Right renal pelvis (tissue), 4 donors: ENCODE measurements at places on chromosomes 1 and 21.

DNA sequence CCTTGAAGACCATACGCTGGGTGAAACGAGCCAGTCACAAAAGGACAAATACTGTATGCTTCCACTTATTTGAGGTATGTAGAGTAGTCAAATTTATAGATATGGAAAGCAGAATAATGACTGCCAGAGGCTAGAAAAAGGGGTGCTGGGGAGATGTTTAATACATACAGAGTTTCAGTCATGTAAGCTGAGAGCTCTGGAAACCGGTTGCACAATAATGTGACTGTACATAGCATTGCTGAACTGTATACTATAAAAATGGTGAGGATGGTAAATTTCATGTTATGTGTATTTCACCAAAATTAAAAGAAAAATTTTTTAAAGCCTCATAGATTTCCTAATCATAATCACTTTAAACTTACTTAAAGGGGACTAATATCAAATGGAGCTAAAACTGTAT, 110.8 kb downstream of the ZZZ3 start:
- DNase-seq = no peak

DNA sequence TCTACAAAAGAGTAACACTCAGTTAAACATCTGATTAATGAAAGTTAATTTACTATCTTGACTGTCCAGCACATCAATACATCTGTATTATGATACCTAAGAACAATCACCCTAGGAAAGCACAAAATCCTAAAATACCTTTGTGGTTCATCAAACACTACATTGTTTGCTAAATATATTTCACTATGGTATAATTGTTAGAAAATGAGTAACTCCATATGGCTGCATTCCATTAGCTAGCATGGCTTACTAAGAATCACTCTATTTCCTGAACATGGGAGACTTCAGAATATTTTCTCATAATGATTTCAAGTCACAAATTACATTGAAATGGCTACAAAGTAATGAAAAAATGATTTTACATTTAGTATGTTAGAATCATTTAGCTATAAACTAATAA, 12.5 kb downstream of the TRMT1L start:
- no peak for DNase-seq

GRCh38 chr1:50163680-50164079, 55.0 kb downstream of the ELAVL4 start:
- DNase-seq = no peak

DNA sequence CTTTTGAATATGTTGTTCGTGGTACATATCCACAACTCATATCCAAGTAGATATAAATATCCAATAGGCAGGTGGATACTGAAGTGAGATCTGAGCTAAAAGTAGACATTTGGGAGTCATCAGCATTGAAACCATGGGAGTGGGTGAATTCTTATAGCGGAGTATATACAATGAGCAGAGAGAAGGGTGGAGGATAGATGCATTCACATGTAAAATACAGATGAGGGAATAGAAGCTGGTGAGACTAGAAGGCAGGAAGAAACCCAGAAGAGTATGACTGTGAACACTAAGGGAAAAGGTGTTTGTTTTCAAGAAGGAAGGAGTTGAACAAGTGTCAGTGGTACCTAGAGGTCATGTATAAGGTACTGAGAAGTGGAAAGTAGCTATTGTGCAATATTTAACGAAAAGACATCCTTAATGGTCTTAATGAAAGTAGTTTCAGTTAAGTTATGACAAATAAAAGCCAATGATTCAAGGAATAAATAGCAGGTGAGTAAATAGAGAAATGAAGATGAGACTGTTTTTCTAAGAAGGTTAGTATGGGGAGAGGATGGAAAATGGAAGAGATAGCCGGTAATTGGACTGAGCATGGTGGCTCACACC, 181.6 kb upstream of the CACYBP start:
- DNase-seq = no peak

DNA sequence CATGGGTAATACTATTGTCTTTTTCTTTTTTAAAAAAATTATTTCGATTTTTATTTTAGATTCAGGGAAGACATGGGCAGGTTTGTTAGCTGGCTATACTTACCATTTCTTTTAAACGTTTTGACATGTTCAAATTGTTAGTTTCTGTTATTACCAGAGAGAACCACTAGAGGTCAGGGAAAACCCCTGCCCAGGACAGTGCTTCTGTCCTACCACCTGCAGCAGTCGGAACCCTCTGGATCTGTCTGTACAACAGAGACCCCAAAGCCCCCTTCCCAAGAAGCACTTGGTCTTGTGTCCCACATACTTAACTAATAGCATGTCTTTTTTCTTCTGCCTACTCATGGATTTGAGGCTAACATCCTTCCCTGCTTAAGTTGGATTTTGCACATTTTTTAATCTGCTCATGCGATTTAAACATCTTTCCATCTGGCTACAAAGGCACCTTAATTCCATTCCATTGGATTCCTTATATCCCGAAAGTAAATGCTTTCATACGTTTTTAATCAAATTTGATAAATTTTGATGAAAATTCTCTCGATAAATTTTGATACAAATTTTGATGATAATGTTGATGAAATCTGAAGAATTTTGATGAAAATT, 10.0 kb upstream of the C1orf115 start:
- DNase-seq = peak; percentile 27

DNA sequence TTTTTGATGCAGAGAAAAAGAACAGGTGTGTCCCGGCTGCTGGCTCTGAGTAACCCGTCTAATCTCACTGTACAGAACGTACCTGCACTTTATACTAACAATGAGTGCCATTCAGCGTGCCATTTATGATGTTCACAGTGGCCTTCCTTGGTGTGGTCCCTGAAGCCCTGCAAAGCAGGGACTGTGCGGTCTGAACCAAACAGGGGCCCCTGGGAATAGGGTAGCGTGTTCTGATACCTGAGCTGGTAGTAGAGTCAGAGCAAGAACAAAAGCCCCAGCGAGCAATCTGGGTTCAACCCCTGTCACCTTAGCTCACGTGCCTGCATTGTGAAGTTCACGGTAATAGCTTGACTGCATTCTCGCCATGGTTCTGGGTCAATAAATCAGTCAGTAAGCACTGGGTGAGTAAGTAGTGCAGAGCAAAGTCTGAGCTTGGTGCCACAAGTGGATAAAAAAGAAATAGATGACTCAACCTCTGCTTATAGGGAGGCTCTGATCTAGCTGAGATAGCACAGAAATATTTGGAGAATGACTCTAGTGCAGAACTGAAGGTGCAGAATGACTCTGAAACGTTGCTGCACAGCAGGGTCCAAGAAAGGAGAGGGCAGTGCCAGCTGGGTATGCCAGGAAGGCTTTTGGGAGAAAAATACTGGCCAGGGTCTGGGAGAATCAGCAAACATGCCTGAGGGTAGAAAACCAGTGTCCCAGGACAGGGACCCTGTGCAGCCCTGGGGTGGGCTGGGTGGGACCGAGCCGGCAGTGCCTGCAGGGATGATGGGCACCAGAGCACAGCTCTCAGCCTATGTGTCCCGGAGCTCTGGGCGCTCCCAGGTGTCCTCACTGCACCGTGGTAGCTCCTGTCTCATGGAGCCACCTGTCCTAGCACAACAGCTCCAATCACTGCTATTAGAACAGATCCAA, 125.9 kb downstream of the RHOU start:
- DNase-seq = no peak

GRCh38 chr1:119859647-119860046, 36.7 kb downstream of the ADAM30 start:
- no peak for DNase-seq

DNA sequence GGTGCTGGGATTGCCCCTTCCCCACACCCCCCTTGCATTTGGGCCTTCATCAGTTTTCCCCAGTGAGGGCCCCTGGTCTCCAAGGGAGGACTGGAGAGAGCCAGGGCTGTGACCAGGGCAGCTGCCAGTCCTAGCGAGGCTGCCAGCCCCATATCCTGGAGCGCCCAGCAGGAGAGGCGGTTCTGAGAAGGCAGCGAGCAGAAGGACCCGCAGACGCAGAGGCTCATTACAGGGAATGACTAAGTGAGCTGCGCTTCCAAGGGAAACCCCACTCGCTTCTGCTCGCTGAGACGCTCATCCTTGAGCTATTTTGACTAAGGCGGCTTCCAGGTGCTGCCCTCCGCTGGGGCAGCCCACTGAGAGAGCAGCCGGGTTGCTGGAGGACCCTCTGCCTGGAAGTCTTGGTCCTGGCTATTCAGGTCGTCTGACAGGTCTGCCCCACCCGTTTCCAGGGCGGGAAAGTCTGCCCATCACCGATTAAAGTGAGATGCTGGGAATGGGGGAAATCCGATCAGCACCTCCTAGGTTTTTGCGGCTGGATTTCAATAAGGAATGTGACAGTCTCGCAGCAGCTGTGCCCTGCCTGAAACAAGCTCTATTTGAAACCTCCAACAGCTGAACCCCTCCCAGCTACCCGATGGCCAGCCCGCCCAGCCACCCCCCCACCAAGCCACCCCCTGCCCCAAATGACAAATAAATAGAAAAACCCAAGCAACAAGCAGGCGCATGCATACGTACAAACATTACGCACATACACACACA, 2.8 kb downstream of the KCNN3 start:
- no peak for DNase-seq

DNA sequence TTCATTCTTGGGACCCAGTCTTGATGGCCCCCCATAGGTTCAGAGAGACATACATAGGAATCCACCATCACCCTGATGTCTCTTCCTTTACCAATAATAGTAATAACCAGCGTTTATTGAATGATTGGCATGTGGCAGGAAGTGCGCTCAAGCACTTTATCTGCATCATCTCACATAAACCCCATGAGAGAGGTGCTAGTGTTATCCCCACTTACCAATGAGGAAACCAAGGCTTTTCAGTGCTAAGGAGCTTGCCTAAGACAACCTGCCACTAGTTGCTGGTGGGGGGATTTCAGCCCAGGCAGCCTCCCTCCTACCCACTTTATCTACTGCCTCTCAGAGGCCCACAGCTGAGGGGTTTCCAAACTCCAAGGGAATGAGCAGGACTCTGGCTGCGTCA, 7.7 kb downstream of the LGR6 start:
- DNase-seq = no peak

GRCh38 chr21:26236281-26236680, 65.7 kb upstream of the APP start:
- DNase-seq = no peak

GRCh38 chr1:6148497-6149241, 31.5 kb downstream of the CHD5 start:
- DNase-seq = no peak

DNA sequence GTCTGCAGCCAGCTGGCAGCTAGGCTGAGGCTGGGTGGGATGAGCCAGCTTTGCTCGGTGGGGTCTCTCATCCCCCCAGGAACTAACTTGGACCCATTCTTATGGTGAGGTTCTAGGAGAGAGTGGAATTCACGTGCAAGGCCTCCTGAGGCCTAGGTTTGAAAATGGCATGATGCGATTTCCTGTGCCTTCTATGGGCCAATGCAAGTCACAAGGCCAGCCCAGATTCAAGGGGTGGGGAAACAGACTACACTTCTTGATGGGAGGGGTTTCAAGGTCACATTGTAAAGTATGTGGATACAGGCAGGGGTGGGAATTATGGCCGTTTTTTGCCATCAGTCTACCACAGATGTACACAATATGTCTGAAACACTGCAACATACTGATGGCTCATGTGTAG, 48.3 kb downstream of the HTR6 start:
- DNase-seq = no peak

GRCh38 chr1:117260761-117261423, 50.2 kb upstream of the VTCN1 start:
- no peak for DNase-seq

DNA sequence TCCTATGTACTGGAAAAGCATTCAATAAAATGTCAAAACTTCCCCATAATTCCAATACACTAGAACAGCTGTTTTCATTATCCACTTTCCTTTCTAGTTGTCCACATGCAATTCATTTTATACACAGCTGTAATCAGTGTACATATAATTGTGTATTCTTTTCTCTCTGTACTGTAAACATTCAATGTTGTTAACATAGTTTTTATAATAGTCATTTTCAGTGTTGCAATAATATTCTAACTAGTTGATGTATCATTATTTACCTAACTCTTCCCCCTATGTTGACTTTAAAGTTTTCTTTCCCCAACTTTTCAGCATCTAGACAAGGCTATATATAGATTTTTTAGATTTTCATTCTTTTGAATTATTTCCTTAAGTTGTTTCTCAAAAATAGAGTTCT, 44.4 kb downstream of the DIPK1A start:
- no peak for DNase-seq

DNA sequence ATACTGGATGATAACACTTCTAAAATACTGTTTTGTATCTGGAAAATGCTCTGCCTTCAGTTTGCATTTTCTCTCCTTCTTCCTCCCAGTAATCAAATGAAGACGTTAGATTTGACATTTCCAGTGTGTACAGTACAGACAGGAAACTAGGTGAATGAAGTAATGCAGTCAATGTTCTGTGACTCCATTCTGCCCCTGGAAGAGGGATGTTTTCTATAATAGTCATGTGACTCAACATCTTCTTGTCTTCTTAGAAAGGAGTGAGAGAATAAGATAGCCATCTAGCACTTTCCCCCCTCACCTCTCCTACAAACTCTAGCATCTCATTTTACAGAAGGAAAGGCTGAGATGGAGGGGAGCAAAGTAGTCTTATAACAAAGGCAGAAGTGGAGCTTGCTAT, 77.6 kb downstream of the DDR2 start:
- no peak for DNase-seq

DNA sequence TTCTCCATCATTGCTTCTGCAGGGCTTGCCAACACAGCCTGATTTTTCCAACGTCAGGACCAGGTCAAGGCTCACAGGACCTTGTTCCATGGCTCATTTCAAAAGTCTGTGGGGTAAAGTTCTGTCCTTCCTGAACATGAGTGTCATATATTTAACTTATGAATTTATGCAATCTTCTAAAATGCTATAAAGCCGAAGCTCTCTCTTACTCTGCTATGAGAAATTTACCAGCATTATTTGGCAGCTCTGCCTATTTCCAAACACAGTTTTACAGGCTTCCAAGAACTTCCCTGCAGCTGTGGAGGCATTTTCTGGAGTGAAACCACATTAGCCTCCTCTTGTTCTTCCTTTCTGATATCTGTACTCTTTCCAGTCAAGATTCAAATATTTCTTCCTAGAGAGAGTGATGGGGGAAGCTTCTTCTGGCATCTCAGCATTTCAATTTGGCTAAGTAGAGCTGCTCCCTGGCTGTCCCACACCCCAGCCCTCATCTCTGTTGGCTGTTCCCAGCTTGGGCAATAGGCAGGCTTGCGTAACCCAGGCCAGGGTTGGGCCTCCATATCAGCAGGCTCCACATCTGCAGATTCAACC, 15.6 kb upstream of the HMGCS2 start:
- DNase-seq = no peak

- no peak for DNase-seq
Observed at GRCh38 chr21:34889320-34889675, 159.8 kb downstream of the RUNX1 start.

DNA sequence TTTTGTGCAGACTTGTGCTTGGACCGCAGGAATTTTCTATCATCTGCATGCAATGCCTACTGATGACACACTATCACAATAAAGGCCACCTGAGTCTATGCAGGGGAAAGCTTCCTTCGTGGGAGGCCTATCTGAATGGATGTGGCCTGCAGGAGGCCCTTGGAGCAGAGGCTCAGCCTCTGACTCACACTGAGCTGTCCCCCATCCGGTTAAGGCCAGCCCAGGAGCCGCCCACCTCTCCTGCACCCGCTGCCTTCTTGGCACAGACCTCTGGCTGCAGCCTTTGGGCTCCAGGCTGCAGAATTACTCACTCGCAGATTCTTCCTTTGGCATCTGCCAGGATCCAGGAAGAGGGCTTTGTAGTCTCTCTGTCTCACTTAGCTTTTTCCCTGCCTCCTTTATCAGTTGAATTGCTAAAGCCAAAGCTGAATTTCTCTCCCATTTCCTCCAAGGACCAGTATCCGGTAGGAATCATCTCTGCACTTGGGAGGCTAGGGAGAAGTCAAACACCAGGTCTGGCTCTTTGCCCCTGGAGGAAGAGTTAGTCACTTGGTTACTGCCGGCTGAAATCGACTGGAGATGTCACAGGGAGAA, 65.1 kb upstream of the JUN start:
- DNase-seq = no peak

GRCh38 chr1:241638909-241639622, 1.1 kb downstream of the CHML start:
- DNase-seq = no peak
